NCI-H526 treated with DMSO at 0.1 percent for 48 hours (cell line): ENCODE measurements at places on chromosomes 13 and 19.

DNA sequence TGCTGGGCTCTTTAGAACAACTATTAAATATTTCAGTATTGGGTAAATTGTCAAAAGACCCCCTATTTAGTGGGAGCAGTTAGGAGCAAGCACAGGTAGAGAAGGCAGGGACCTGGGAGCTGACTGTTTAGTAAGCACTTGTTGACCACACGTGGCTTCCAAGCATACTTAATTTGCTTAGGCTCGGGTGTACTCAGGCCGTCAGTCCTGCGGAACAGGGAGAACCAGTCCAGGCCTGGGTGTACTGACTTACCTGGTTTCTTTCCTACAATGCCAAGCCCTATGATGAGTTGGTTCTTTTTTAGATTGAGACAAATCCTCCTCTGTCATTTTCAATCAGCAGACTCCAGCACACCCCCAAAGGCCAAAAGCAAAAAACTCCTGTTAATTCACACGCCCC is 90.0 kb downstream of the WDFY2 start:
- DNase-seq = peak; percentile 97

GRCh38 chr19:32131005-32131404 is 214.4 kb upstream of the ZNF507 start:
- no peak for DNase-seq

- peak; percentile 31 for DNase-seq
Observed at GRCh38 chr13:99657848-99658260, 156.6 kb downstream of the TM9SF2 start.

DNA sequence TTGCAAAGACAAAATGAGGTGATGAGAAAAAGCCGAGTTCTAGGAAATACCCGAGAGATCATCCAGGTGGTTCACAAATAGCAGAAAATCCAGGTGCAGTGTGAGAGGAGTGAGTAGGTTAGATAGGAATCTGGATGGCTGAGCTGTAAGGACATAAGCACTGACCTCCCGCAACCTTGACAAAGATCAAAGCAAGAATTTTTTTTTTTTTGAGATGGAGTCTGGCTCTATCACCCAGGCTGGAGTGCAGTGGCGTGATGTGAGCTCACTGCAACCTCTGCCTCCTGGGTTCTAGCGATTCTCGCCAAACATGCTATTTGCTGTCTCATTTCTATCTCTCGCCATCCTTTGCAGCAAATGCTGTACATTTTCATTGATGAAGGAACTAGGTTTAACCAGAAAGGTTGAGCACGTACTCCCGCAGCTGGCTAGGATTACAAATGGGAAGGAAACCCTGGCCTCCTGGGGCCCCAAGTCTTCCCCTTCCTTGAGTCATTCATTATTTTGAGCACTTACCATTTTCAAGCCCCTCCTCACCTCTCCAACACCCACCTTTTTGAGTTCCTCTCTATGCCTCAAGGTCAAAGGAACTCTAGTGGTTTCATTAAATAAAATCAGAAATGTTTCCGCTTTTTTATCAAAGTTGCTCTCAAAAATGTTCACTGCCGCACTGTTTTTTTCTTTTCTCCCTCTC is 38.8 kb downstream of the NLRP12 start:
- DNase-seq = no peak

- no peak for DNase-seq
Observed at GRCh38 chr13:51923983-51924539, 62.3 kb downstream of the CCDC70 start.

DNA sequence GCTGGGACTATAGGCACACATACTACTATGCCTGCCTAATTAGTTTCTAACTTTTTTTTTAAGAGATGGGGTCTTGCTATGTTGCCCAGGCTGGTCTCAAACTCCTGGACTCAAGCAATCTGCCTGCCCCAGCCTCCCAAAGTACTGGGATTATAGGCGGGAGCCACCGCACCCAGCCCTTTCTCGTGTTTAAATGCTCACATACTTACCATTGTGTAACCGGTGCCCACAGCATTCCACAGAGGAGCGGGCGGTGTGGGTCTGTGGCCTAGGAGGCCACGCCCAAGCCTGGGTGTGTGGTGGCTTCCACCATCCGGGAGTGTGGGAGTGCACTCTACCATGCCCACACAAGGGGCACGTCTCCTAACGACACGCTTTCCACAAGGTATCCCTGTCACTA is 7.7 kb downstream of the LMNB2 start:
- no peak for DNase-seq

- no peak for DNase-seq
Observed at GRCh38 chr19:49361438-49362047, 673 bp downstream of the TEAD2 start.

GRCh38 chr19:31546205-31546960 is 197.1 kb upstream of the TSHZ3 start:
- DNase-seq = no peak

DNA sequence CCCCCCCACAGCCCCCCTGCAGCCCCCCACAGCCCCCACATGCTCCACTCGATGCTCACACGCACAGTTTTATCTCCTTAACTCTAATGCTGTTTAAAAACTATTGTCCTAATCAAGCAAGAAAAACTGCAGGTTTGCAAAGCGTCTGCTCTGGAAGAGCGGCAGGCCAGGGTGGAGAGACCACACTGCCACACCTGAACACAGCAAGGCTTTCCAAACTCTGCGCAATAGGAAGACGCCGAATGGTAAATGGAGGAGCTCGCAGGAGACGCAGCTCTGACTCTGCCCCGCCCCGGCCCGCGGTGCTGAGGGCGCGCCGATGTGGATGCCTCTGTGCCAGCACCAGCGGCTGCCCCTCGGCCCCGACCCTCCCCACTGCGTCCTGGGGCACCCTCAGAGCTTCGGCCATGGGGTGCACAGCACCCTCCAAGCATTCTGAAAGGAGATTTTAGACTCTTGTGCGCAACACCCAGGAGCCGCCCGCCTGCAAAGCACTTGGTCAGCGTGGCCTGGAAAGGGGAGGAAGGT is 32.4 kb downstream of the RASA3 start:
- DNase-seq = peak; percentile 90

DNA sequence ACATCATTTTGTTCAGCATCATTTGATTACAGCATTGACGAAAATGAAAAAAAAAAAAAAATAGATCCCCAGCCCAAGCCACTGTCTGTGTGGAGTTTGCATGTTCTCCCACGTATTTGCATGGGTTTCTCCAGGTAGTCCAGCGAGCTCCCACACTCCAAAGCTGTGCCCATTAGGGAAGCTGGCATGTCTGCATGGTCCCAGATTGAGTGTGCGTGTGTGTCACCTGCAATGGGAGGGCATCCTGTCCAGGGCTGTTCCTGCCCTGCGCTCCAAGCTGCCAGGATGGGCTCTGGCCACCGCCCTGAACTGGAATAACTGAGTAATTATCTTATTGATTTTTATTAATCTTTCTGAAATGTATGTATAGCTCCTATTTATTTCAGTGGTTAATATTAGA is 88.6 kb downstream of the KLF12 start:
- peak; percentile 93 for DNase-seq

GRCh38 chr19:11422163-11423065 is 3.3 kb upstream of the RGL3 start:
- DNase-seq = no peak

DNA sequence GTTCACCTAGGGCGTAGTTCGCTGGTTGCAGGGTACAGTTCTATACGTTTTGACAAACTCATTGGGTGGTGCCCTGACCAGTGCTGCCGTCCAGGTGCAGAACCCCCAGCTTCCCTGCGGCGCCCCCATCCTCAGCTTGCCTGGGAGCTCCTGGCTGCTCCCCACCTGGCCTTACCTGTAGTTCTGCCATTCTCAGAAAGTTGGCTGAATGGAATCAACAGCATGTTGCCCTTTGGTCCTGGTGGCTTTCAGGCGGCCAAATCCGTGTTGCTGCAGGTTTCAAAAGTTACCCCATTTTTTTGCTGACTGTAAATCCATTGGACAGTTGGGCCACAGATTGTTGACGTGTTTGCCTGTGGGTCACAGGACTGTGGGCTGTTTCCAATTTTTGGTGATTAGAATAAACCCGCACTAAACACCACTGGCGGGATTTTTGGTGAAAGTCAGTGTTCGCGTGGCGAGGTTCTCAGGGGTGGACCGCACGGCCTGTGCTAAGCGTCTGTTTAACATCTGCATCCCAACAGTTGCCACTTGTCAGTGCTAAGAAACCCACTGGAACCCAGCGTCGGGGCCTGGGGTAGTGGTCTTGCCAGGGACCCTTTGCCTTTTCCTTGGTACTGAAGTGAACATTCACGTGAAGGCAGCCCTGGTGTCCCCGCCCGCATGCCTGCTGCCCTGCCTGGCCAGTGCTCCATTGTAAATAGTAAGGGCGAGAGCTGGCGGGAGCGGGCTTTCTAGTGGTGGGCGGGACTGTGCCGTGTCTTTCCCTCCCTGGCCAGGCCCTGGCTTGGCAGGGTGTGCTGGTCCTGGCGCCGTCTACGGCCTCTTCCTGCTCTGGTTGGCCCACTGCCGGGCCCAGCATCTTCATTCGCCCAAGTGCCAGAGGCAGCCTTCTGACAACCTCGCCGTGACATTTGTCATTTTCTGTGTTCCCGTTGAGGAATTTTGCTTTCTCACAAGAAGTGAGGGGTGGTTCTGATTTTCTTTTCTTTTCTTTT is 3.3 kb downstream of the DOT1L start:
- no peak for DNase-seq

DNA sequence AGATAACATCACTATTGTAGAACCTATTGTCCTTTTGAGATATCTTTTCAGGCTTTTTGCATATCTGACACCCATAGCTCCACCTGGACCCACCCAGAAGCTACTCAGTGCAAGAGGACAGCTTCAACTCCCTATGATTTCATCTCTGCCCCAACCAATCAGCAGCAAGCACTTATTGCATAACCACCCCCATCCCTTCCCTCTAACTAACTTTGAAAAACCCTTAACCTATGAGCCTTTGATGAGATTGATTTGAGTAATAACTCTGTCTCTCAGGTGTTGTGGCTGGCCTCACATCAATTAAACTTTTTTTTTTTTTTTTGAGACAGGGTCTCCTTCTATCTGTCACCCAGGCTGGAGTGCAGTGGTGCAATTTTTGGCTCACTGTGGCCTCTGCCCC is 13.4 kb upstream of the MTRF1 start:
- DNase-seq = no peak

- no peak for DNase-seq
Observed at GRCh38 chr19:8320564-8321066, 560 bp downstream of the NDUFA7 start.

- DNase-seq = no peak
Observed at GRCh38 chr19:7349231-7349591, 474 bp downstream of the ARHGEF18 start.

GRCh38 chr13:51432576-51432975 is 20.3 kb downstream of the INTS6 start:
- DNase-seq = no peak

DNA sequence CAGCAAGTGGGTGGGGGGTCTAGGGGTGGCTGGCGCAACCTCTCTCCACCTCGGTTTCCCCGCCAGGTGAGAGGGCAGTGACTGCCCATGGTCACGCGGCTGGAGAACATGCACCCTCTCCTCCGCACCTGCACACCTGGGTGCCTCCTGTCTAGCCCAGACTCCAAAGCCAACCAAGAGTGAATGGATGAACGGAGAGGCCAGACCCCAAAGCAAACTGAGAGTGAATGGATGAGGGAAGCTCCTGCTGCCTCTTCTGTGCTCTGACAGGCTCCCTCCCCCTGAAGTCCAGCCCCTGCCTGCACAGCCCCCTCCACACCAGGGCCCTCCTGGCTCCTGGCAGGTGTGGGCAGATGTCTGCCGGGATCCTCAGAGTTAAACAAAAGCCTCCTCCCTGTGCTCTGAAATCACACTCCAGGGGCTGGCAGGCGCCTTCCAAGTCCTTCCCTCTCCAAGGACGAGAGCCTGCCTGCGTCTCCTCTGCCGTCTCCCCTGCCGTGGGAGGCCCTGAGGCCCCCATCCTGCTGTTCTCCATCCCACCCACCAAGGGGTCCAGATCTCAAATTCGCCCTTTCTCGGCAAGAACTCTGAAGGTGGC is 2.2 kb downstream of the SBNO2 start:
- peak; percentile 33 for DNase-seq

DNA sequence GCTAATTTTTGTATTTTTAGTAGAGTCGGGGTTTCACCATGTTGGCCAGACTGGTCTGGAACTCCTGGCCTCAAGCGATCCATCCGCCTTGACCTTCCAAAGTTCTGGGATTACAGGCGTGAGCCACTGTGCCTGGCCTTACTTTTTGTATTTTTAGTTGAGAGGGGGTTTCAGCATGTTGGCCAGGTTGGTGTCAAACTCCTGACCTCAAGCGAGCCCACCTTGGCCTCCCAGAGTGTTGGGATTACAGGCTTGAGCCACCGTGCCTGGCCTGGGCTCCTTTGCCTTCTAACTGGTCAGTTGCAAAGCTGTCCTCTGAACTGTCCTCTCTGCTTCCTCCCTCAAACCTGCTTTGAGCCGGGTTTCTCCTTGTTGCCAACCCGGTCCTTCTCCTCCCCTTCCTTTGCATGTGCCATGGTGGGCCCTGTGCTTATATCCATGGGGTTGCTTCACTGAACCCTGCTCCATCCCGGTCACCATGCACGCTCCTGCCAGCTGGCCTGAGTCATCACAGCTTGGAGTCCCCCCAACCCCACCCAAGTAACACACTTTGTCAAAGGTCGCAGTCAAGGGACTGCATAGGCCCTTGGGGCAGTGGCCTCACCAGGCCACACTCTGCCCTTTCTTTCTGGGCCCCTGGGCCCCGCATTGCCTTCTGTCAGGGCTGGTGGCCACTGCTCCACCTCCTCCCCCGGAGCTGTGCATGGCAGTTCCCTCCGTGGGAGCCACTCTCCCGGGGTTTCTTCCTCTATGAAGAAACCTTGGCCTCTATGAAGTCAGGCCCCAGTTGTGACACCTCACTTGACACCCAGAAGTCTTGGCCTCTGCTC is 21.2 kb downstream of the WTIP start:
- DNase-seq = no peak

DNA sequence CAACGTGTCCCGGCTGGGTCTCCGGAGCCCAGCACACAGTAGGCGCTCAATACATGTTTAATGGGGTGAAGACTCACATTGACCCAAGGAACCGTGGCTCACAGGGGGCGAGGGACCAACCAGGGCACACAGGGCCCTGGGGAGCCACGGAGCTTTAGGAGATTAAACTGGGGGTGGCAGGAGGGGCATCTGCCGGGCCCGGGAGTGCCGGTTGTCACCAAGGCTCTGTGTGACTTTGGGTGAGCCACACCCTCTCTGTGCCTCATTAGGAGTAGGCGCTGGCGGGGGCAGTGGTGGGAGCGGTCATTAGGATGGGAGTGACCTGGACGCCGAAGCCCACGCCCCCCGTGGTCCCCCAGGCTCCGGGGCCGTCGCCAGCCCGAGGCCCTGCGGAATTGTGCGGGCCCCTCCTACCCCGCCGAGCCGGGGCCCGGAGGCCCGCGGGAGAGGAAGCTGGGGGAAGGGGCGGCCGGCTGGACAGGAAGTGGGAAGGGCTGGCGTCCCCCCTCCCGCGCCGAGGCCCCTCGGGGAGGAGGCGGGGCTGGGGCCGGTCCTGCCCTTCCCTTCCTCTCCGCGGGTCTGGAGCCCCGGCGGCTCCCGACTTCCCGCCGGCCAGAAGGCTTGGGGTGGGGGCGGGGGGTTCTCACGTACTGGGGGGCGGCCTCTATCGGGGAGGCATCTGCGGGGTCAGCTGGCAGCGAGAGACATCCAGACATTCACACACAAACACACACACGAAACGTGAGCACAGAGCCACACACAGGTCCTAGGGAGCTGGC is 1.8 kb upstream of the SSBP4 start:
- DNase-seq = no peak

- DNase-seq = no peak
Observed at GRCh38 chr19:46726551-46726950, 9.6 kb upstream of the PRKD2 start.
